ENCODE measurements at places on chromosomes 1 and 21. TPM values are rescaled to one million over a fixed set of nuclear protein-coding genes. Genes with fewer than 3 reads are reported as not detected.

CIART gene
- total RNA-seq = 3.4 TPM

PLA2G2E gene
- not detected for total RNA-seq

TIE1 gene
- total RNA-seq = 0.64 TPM

NPHP4 gene
- total RNA-seq = 18.6 TPM

OPTC gene
- total RNA-seq = not detected

OR2L2 gene
- total RNA-seq = 0.08 TPM

DNA sequence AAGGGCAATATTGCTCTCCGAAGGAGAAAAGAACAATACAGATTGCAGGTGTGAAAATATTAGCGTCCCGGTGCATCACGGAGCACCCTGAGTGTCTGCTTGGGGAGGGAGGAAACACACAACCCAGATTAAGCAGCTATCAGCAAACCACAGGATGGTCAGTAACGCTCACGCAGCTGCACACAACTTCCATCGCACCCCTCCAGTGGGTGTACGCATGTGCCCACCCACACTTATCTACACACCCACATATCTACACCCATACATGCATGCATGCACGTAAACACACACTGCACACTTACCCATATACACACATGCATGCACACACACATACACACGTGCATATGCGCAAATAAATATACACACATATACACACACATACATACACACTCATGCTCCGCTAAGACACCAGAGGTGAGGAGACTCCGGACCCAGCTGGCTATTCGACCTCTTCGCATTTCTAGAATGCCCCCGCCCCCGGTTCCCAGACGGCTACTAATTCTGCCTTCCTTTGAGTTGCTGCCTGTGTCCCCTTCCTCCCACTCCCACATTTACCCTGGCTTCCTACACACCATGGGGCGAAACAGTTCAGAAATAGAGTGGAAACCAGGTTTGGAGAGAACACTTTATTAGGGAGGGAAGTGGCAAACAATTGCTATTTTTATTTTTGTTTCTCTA is 26.2 kb downstream of the ITPKB start:
- DNase-seq = no peak
- H3K4me1 ChIP-seq = peaks cover 86% of the 10 kb centered on the region
- H3K4me3 ChIP-seq = peak overlapping the region; percentile 6
- peaks cover 49% of the 10 kb centered on the region for H3K36me3 ChIP-seq
- peak overlapping the region; percentile 42 for H3K27ac ChIP-seq

DNA sequence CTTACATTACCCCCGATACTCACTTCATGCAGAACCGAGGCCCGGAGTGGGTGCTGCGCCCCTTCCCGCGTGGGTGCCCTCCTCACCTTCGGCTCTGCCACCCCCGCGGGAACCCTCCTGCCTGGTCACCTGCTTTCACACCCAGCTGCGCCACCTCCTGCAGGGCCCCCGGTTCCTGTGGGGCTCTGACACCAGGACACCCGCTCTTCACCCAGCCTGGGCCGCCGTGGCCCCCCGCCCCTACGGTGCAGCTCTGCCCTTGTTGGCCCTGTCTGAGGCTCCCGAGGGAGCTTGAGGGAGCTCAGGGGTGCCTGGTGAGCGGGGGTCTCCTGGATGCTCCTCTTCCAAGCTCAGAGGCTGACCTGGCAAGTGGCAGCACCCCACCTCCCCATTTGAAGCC is 19.0 kb downstream of the RRP1 start:
- no peaks in the 10 kb centered on the region for H3K4me1 ChIP-seq
- H3K27me3 ChIP-seq = peaks cover 1% of the 10 kb centered on the region
- peaks cover 9% of the 10 kb centered on the region for H3K36me3 ChIP-seq
- DNase-seq = no peak
- H3K27ac ChIP-seq = no peak overlapping the region
- H3K4me3 ChIP-seq = no peak overlapping the region

DNA sequence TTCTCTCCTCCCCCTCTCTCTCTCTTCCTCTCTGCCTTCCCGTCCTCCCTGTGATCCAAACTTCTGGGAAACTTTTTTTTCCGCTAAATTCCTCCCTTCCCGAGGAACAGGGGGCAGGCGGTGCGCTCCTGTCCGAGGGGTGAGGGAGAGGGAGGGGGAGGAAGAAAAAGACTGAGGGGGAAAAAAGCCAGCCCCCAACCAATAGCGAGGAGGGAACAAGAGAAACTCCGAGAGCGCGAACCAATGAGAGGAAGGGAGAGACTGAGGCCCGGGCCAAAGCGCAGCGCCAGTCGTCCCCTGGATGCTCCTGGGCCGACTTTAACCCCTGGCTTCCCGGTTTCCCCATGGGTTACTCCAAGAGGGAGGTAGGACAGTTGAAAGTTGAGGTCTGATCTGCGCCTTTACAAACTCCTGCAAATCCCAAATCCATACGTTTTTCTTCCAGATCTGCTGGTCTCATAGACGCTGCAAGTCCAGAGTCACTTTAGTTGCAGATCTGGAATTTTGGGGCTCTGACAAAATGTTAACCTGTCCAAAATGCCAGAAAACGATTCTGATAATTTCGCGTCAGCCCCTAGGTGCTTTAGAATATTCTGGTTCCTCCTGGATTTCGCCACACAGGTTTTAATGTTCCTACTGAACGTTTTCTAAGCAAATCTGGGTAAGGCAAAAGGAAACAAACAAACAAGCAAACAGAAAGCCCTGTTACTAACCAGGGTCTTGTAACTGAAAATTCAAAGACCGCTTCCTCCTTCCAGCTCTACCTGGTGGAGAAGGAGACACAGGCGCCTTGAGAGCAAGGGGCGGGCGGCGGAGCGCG is at the start of gene TBX15:
Gene TBX15 (minus strand): TSS at position 158 of the 820 bp plus-strand sequence. CDS start 548 bp downstream, outside the sequence.
- H3K27ac ChIP-seq = no peak within 1 kb of the TSS
- no peak within 1 kb of the TSS for H3K4me3 ChIP-seq
- peaks cover 84% of the 10 kb centered on the region for H3K27me3 ChIP-seq

GRCh38 chr1:48202030-48202752 is 20.3 kb upstream of the SLC5A9 start:
- H3K27me3 ChIP-seq = peaks cover 6% of the 10 kb centered on the region
- DNase-seq = peak; percentile 9
- no peak overlapping the region for H3K27ac ChIP-seq
- H3K4me3 ChIP-seq = no peak overlapping the region

- H3K4me3 ChIP-seq = no peak overlapping the region
- no peaks in the 10 kb centered on the region for H3K4me1 ChIP-seq
- DNase-seq = no peak
- H3K27ac ChIP-seq = no peak overlapping the region
Observed at GRCh38 chr1:168709405-168710363, 19.3 kb downstream of the DPT start.

- H3K4me3 ChIP-seq = no peak overlapping the region
- H3K27ac ChIP-seq = no peak overlapping the region
- peaks cover 5% of the 10 kb centered on the region for H3K27me3 ChIP-seq
- H3K36me3 ChIP-seq = no peaks in the 10 kb centered on the region
- H3K4me1 ChIP-seq = no peaks in the 10 kb centered on the region
Observed at GRCh38 chr1:152996633-152997400, 4.7 kb upstream of the SPRR3 start.

DNA sequence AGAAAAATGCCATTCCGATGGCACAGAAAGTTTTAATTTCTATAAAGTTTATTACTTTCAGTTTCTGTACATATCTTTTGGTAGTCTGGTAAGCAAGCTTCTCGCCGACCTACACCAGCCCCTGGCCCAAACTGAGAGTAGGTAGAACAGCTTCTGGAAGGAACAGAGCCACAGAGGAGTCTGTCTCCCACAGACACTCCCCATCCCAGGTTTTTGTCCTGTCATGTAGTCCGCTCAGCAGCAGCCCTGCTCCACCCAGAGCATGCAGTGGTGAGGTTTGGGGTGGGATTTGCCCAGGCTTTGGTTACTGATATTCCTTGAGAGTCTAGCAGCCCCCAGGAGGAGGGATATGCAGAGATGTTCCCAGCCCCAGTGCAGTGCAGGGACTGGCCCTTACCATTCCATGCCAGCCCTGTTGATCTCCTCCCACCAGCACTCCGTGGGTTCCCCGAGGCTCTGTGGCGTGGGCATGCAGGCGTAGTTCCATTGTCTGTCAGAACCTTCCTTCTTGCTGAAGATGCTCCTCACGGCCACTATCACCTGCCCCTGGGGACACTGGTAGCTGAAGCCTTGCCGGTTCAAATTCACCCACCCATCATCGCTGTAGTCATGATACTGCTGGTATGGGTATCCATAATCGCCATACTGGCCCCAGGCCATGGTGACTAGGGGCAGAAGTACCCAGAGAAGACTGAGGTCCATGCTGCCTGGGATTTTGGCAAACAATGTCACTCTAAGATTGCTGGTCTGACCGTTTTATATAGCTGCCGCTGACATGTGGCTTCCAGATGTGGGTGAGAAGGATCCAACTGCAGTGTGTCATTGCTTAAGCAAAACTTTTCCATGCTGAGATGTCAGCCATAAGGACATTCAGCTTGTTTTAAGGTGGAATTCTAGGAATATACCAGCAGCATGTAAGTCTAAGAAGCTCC is at the start of gene DPT:
Gene DPT (minus strand): TSS at position 734 of the 932 bp plus-strand sequence. CDS start 32 bp downstream, at position 702.
- H3K4me3 ChIP-seq = no peak within 1 kb of the TSS
- no peak within 1 kb of the TSS for H3K27ac ChIP-seq
- no peaks in the 10 kb centered on the region for H3K4me1 ChIP-seq
- DNase-seq = no peak
- no peaks in the 10 kb centered on the region for H3K27me3 ChIP-seq

GRCh38 chr1:16073490-16074119 is at the start of gene FAM131C:
FAM131C (minus strand) TSS chr1:16073651; CDS start chr1:16073442, 209 bp downstream.
- H3K27me3 ChIP-seq = peaks cover 29% of the 10 kb centered on the region
- peak within 1 kb of the TSS; percentile 72 for H3K4me3 ChIP-seq
- H3K36me3 ChIP-seq = no peaks in the 10 kb centered on the region
- peak within 1 kb of the TSS; percentile 16 for H3K27ac ChIP-seq

Data from activated T-helper 1 cell treated with anti-CD3 and anti-CD28 coated beads, Interleukin-12 subunit alpha, Interleukin-12 subunit beta, Interleukin-2, Interleukin-4 antibody, amounts not matched to agents 30 ng/mL and 10 ng/mL and 1 ng/mL, durations not matched to agents 14 hours and 24 hours and 36 hours (primary cell).